DMS 273 treated with DMSO at 0.1 percent for 48 hours (cell line): ENCODE measurements at places on chromosomes 11 and 22.
A peak's percentile ranks its signal among the peaks of the same experiment; 100 is the strongest.

DNA sequence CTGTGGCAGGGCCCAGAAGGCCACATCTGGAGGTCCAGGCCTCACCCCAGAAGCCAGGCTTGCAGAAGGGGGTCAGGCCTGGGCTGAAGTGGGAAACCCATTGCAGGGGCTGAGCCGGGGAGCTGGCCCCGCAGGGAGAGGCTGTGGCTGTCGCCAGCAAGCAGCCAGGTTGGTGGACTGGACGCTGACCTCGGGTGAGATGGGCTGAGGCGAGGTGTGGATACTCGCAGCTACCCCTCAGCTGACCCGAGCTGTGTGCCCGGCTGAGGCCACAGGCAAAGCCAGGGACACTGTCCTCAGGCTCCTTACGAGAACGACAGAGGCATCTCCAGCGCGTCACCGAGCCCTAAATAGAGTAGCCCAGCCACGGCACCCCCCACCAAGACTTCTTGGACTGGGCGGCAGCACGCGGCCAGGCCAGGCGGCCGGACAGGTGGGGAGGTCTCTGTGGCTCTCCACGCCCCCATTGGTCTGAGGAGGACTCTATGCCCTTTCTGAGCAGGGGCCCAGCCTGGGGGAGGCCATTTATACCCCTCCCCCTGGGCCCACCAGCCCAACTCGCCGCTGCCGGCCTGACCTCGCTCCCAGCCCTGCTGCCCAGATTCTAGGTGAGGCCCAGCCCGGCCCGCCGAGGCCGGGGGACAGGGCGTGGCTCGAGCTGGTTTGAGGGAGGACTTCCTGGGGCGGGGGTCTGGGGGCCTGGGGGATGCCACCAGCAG lies at the start of gene TNNI2:
Gene TNNI2, plus strand, starts transcription at position 556 of the 719 bp plus-strand sequence. CDS start 716 bp downstream, outside the sequence.
- DNase-seq: no peak

- DNase-seq: no peak
These were observed 143.3 kb upstream of the TBCEL start for GRCh38 chr11:120880498-120881175.

GRCh38 chr11:125464666-125465065 lies 31.4 kb downstream of the FEZ1 start:
- peak; percentile 29 for DNase-seq

DNA sequence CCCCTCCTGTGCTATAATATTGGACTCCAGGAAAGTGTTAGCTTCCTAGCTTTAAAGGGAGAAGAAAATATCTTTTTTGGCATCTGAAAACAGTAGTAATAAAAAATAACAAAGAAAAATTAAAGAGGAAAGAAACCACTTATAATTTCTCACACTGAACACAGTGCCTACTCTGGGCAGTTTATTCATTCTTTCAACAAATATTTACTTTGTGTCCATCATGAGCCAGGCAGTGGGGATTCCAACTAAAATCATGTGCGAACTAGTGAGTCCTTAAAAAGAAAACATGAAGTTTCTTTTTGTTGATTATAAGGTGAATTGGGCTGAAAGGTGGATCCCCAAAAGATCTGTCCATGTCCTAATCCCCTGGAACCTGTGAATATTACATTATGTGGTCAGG lies 16.0 kb upstream of the ELF5 start:
- no peak for DNase-seq

GRCh38 chr11:77073328-77074001 lies 6.7 kb downstream of the CAPN5 start:
- DNase-seq: peak; percentile 48

- DNase-seq: no peak
These were observed 139.2 kb downstream of the WNT11 start for GRCh38 chr11:76067099-76067498.

GRCh38 chr11:92035488-92035887 lies 189.1 kb upstream of the FAT3 start:
- DNase-seq: no peak

DNA sequence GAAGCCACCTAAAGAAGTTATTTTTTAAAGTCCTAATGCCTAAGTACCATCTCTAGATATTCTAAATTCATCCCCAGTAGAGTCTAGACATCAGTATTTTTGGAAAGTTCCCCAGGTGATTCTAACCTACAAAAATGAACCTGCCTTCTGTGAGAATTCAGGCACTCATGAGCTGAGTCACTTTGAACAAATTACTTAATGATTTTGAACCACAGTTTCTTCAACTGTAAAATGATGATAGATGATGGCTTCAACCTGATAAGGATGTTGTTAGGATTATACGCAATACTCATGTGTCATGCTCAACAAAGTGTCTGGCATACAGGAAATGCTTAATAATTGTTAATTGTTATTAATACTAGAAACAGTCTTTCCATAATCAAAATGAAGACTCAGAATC lies 82.8 kb upstream of the OR5AK2 start:
- no peak for DNase-seq

GRCh38 chr11:79414041-79414440 lies 26.8 kb downstream of the TENM4 start:
- DNase-seq: no peak

DNA sequence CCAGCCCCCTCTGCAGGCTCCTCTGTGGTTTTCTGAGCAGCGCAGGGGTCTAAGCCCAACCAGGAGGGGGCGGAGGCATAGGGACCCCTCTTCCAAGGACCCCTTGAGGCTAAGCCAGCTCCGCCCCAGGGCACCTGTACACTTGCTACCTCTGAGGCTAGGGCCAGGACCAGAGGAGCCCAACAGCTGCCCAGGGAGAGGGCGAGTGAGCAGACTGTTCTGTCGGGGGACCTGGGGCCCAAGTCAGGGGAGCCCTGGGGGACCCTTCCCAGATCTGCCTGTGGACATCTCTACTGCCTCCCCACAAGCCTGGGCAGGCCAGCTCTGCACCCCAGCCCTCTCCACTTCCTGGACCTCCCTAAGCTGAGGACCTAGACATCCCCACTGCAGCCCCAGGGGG lies 1.8 kb downstream of the B4GALNT4 start:
- no peak for DNase-seq

DNA sequence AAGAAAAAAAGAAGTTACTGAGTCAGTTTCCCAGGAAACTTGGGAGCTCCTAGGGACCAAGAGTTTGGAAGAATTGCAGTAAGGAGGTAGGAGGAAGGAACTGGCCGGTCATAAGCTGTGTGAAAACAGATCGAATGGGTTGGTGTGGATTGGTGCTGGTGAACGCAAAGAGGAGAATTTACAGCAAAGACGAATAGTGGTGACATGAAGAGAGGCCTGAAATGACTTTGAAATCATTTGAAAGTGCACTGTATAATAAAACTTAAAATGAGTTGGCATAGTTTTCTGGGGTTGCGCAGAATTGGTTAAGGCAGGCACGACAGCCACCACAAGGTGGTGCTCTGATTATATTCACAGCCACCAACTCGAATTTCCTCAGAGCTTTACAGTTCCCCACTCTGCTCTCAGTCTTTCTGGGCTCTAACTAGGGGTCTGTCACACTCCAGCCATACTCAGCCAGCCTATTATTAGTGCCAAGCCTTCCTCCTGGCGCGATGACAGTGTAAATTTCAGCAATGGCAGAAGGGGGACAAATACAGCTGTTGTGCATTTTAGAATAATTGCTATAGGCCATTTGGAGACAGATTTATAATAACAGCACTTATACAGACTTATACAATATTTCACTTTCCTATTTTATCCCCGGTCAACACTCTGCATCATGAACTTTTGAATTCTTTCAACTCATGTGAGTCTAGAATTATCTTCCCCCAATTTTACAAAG lies 8.3 kb upstream of the HTR3B start:
- no peak for DNase-seq

- no peak for DNase-seq
These were observed 505.2 kb downstream of the TBC1D22A start for GRCh38 chr22:47267513-47268282.

GRCh38 chr11:34201129-34201528 lies 95.7 kb downstream of the NAT10 start:
- DNase-seq: no peak

GRCh38 chr22:37260901-37261336 lies 16.9 kb upstream of the RAC2 start:
- DNase-seq: no peak

- no peak for DNase-seq
These were observed 1.3 kb downstream of the RBM4B start for GRCh38 chr11:66676282-66676919.

GRCh38 chr11:72162891-72163492 lies 27.5 kb downstream of the FOLR3 start:
- DNase-seq: no peak

- DNase-seq: no peak
These were observed 34.7 kb downstream of the CCDC83 start for GRCh38 chr11:85889676-85890579.

GRCh38 chr22:20530368-20531153 lies 23.2 kb downstream of the MED15 start:
- no peak for DNase-seq

DNA sequence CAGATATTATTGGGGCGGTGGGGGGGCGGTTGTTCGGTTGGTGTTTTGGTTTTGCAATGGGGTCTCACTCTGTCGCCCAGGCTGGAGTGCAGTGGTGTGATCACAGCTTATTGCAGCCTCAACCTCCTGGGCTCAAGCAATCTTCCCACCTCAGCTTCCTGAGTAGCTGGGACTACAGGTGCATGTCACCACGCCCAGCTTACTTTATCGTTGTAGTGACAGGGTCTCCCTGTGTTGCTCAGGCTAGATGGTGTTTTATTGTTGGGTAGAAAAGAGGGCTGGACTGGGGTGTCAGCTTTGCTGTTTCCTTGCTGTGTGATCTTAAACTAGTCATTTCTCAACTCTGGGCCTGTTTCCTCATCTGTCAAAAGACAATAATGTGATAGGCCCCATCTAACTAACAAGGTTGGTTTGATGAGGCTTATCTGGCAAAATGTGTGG lies 17.5 kb upstream of the MYH9 start:
- DNase-seq: no peak

- DNase-seq: no peak
These were observed 263.6 kb downstream of the BRD1 start for GRCh38 chr22:49564054-49564453.

DNA sequence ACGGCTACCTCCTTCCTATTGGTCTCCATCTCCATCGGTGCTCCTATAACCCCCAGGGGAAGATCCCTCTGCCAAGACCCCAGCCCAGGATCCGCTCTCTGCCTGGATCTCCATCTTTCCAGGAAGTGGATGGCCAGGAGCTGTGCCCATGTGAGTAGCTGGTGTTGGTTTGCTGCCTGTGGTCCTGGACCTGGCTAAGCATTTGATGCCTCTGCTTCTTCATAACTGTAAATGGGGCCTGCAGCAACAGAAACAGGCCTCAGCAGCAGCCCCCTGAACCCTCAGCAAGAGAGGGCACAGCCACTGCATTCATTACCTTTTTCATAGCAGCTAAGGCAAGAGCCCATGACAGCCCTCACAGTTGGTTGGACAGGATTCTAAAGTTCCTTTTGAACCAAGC lies 26.6 kb upstream of the CSNK2A3 start:
- DNase-seq: no peak

DNA sequence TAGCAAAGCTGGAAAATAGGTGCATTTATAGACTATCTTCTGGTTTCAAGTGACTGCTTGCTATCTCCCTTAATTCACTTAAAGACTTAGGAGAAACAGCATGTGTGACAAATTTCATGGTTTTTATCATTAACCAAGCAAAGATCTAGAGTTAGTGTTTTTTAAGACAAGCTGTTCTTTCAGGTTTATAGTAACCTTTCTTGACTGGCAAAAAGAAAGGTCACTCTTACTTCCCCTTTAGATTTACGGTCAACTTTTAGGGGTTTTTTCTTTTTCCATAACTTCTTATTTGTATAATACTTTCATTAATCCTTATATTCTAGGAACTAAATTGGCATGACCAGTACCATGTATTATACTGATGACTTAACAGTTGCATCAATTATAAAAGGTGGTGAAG lies 46.6 kb downstream of the KDM2A start:
- DNase-seq: no peak
